ENCODE measurements at places on chromosomes 13 and 19. TPM values are rescaled to one million over a fixed set of nuclear protein-coding genes. Genes with fewer than 3 reads are reported as not detected.

DNA sequence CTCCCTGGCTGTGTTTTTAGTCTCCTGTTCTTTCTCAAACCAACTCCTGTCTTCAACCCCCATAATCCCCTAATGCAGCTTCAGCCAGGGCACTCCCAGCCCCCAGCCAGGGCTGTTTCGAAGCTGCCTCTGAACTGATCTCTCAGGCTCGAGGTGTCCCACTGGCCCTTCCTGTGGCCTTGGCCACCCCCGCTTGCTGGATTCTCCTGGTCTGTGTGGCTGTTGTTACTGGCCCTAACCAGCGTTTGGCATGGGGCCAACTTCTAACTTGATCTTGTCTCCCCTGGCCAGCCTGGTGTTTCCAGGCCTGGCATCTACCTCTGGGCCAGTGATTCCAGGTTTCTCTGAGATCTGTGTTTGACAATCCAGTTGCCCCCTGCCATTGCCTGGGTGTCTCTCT, 11.0 kb downstream of the XAB2 start:
- H3K27ac ChIP-seq: peak overlapping the region; percentile 24
- no peak for DNase-seq
- H3K36me3 ChIP-seq: peaks cover 14% of the 10 kb centered on the region
- H3K4me3 ChIP-seq: no peak overlapping the region
- no peaks in the 10 kb centered on the region for H3K27me3 ChIP-seq

DNA sequence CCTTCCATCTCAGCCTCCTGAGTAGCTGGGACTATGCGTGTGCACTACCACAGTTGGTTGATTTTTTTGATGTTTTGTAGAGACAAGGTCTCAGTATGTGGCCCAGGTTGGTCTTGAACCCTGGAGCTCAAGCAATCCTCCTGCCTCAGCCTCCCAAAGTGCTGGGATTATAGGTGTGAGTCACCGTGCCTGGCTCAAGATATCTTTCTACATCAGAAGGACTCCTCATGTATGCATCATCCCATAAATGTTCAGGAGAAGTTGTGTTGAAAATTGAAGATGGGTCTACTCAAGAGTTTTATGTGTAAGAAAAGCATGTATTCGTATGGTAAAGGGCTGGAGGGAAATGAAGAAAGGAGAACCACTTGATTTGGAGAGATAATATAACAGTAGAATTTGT, 71.8 kb upstream of the STK24 start:
- no peak overlapping the region for H3K4me3 ChIP-seq
- DNase-seq: no peak
- H3K36me3 ChIP-seq: no peaks in the 10 kb centered on the region
- H3K27ac ChIP-seq: no peak overlapping the region

DNA sequence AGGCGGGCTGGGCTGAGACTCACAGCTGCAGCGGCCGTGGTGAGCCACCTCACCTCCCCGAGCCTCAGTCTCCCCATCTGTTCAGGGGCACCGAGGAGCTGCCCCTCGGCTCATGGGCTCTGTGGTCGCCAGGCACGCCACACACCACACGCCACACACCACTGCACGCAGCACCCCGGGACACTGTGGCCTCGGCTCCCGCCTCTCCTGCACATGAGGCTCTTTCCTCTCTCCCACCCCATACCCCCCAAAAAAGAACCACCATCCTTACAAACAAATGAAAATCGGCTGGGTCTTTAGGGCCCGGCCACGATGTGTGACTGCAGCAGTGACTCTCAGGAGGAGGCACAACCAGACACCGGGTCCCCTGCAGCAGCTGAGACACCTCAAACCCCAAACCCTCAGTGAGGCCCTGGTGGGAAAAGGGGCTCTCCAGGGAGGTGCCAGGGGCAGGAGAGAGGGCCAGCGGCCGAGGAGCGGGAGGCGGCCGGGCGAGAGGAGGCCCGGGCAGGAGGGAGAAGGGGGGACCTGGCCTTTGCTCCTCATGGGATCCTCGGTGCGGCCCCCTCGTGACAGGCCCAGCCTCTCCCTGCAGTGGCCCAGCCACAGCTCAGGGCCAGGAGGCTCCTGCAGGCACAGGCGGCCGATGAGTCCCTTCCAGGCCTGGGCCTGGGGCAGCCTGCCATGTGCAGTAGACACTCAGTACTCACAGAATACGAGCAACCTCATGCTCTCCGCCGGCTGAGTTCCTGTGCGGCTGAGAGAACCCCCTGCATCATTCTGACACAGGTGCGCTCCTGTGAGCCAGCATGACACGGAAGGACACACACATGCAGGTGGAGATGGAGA, 66.3 kb downstream of the RASA3 start:
- no peak overlapping the region for H3K4me3 ChIP-seq
- H3K27me3 ChIP-seq: no peaks in the 10 kb centered on the region
- H3K27ac ChIP-seq: peak overlapping the region; percentile 99
- H3K4me1 ChIP-seq: peaks cover 31% of the 10 kb centered on the region
- no peaks in the 10 kb centered on the region for H3K36me3 ChIP-seq
- DNase-seq: no peak

MICU2 gene
- 41.0 TPM for total RNA-seq

RFPL4AL1 gene
- not detected for total RNA-seq

ZNF682 gene
- not detected for total RNA-seq

TMEM38A gene
- total RNA-seq: 9.0 TPM

ZNF154 gene
- 0.10 TPM for total RNA-seq
